Smooth muscle cell of trachea (primary cell): ENCODE measurements at places on chromosomes 4 and X. TPM values are rescaled to one million over a fixed set of nuclear protein-coding genes. Genes with fewer than 3 reads are reported as not detected.

The ZFX gene
- total RNA-seq = 41.0 and 45.0 TPM in 2 replicates

The ZNF732 gene
- total RNA-seq = 0.17 and 0.29 TPM in 2 replicates

The TBC1D9 gene
- 31.9 and 33.4 TPM in 2 replicates for total RNA-seq

The P2RY10 gene
- total RNA-seq = not detected in 2 replicates

The NAP1L3 gene
- 4.8 and 4.9 TPM in 2 replicates for total RNA-seq

The USP51 gene
- 1.9 and 2.8 TPM in 2 replicates for total RNA-seq

The CSAG2 gene
- total RNA-seq = not detected in 2 replicates

The LRCH2 gene
- total RNA-seq = 6.9 and 11.9 TPM in 2 replicates

The STARD8 gene
- total RNA-seq = 6.3 and 7.3 TPM in 2 replicates

The VGLL1 gene
- not detected in 2 replicates for total RNA-seq
